ENCODE measurements at places on chromosomes 16 and 17.

- DNase-seq, result no peak
Observed at GRCh38 chr17:63040816-63041215, 74.8 kb downstream of the TANC2 start.

DNA sequence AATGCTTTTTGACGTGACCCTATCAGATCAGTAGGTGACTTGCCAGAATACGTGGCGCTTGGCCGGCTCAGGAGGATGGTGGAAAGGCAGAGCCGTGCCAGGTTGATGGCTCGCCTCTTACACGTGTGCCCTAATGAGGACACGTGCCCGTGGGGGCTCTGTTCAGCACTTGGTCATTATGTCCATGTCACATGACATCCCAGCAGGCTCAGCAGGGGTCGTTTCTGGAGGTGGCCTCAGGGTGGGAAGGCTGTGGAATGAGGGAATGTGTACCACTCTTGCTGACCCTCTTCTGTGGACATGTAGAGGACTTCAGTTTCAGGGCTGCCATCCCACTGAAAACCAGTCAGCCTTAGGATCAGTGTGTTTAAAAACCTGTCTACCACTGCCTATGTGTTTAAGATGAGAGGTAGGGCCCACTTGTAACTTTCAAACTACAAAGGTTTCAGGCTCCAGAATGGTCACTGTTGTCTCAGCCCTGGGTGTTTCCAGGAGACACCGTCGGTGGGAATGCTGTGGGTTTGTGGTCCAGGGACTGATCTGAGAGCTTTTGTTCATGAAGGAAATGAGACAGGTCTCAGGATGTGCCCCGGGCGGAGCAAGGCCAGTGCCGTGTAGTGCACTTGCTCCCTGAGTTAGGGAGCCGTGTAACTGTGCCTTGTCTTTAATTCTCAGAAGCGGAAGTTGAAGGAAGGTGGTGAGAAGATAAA, 12.1 kb downstream of the UBN1 start:
- no peak for DNase-seq

DNA sequence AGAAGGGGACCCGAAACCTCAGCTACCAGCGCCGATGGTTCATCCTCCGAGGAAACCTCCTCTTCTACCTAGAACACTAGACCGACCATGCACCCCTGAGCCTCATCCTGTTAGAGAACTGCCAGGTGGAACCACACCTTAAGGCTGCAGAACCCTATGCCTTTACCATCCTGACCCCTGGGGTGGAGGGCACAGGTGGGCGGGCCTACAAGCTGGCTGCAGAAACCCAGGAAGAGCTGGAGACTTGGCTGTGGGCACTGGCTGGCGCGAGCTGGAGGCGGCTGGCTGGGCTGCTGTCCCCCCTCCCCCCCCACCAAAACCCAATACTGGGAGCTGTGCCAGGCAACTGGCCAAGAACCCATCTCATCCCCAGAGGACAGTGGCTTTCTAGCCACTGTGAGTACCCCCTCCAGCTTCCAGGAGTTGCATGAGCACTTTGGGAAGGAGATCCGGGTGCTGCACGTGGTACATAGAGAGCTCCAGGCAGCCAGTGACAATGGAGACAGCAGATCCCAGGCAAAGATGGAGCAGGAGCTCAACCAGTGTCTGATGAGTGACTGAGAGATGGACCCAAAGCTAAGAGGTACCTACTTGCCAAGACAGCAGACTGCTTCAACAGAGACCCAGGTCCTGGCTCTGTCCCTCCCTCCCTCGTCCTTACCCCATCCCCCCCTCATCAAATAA, 1.4 kb upstream of the CD2BP2 start:
- no peak for DNase-seq

- DNase-seq, result no peak
Observed at GRCh38 chr17:57586196-57586740, 158.8 kb downstream of the CCDC182 start.

DNA sequence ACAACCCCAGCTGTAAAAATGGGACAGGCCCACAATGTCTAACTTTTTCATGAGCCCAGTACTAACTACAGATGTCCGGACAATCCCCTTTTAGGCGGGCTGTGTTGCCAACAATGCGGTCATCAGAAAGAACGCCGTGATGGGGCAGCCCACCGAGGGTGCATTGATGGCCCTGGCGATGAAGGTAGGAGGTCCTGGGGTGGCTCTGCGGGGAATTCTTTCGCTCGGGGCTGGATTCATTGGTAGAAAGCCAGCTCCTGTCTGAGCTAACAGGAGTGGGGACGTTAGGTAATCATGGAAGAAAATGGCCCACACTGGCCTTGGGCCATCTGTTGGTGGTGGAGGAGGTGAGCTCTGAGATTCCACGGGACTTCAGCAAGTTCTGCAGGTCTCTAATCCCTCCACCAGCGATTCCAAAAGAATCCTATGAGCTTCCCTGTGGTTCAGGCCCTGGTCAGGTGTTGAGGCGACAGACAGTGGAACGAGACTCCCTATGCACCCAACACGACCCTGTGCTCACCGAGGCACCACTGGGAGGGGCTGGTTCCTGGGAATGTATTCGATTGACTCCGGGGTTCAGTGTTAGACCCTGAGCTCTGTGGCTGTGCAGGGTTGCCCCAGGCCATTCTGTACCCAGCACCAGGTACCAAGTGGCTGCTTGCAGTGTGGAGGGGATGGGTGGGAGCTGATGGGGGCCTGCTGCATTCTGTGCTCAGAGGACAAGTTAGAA, 61.9 kb downstream of the MEAK7 start:
- DNase-seq, result no peak

- no peak for DNase-seq
Observed at GRCh38 chr16:65125871-65126270, 4.0 kb upstream of the CDH11 start.

- DNase-seq, result no peak
Observed at GRCh38 chr17:73650140-73650539, 5.9 kb upstream of the SDK2 start.

DNA sequence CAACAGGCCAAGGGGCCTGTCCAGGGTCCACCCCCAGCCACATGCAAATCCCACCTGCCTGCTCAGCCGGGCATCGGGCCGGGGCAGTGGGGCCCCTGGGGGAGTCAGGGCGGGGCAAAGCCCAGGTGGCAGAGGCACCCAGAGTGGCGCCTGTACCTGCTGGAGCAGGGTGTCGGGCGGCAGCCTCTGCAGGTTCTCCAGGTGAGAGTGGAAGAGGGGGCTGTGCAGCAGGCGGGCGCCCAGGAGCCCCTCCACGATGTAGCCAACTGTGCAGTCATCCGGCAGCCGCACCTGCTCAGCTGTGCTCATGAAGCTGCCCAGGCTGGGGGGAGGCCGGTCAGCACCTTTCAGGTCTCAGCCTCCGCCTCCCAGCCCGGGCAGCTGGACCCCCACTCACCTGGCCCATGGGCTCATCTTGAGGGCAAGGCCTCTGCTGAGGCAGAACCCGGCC, 2.1 kb downstream of the RFNG start:
- no peak for DNase-seq

DNA sequence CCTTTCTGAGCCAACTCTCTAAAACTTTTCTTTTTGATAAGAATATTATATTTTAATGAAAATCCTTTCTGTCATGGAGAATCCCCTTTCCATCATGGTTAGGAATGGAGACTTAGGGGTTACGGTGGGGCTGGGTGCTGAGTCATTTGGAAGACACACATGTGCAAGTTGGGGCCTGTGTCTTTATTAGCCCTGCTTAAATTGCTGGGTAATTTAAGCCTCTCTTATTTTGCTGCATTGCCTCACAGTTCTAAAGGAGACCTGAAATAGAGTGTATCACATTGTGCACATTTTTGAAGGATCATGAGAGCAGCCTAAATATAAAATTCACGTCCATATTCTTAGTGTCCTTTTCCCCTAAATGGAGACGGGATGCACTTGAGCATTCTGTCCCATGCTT, 61.8 kb upstream of the RBFOX1 start:
- DNase-seq, result no peak

DNA sequence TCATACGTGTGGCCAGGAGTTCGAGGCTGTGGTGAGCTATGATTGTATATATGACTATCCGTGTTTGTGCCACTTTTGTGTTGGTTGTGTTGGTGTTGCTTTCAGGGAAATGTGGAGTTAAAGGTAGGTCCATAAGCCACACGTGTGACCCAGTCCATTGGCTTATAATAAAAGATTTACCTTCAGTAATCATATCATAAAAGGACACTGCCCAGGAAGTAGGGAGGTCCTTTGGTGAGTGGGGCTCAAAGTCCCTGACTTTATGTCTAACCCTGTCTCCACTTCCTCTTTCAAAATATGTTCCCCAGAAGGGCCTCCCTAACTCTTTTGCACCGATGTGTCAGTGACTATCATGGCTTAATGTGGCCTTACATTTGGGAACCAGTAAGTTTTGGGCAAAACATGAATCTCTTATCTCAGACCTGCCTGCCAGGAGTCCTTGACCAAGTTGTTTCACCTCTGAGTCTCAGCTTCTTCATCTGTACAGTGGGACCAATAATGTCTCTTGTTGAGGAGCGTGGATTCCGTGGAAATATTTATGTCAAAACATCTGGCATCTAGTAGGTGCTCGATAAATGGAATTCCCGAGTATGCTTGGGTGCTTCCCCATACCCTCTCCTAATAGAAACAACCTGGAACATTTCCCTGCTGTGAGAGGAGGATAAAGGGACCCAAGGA, 4.8 kb downstream of the TNP2 start:
- DNase-seq, result no peak

DNA sequence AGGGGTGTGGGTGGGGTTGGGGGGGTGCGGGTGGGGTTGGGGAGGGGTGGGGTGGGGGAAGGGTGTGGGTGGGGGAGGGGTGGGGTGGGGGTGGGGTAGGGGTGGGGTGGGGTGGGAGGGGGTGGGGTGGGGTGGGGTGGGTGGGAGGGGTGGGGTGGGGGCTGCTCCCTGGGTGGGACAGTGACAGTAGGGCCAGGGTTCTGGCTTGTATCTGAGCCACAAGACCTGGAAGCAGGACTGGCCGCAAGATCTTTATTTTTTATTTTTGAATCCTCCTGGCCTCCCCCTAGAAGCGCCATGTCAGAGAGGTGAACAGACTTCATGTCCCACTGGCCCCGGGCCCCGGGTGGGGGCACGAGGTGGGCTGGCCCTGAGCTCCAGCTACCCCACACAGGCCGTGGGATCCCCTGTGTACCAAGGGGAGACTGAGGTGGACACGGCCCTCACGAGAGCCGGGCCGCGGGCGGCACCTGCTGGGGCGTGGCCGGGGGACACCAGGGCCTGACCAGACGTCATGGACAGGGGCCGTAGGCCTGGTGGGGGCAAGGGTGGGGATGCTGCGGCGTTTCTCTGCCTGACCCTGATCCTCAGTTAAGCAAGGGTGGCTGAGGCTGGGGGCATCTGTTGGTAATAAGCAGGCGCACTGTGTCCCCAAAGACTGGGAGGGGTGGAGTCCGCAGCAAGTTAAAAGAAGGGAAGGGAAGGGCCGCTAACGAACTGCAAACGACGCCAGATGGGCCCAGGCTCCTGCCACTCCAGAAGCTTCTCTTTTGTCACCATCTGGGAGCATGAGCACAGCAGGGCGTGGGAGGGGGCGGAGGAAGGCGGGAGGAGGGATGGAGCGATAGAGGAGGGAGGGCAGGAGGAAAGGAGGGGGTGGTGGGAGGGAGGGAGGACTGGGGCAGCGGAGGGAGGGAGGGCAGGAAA, 22.3 kb upstream of the PABPN1L start:
- DNase-seq, result no peak

DNA sequence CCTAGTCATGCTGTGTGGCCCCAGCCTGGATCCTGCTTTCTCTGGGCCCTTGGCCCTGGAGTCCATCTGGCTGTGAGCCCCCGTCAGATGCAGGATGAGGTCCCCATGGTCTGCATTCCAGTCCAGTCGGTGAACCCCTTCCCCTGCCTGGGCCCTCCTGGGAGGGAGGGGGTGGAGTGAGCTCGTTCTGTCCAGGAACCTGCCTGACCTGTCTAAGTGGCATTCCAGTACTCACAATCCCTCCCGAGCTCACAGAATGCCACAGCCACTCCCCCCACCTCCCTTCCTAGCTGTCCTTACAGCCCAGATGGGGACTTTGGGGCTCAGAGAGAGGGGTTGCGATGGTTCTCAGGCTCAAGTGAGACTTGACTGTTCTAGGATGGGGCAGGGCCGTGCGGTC, 15.5 kb downstream of the SPNS2 start:
- DNase-seq, result no peak

GRCh38 chr16:76193906-76194615, 83.1 kb upstream of the CNTNAP4 start:
- no peak for DNase-seq

DNA sequence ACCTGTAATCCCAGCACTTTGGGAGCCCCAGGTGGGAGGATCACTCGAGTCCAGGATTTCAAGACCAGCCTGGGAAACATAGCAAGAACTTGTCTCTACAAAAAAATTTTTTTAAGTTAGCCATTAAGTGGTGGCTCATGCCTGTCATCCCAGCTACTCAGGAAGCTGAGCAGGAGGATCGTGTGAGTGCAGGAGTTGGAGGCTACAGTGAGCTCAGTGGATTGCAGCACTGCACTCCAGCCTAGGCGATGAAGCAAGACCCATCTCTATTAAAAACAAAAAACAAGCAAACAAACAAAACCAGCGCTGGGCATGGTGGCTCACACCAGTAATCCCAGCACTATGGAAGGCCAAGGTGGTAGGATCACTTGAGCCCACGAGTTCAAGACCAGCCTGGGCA, 38.0 kb downstream of the HEATR3 start:
- DNase-seq, result no peak

DNA sequence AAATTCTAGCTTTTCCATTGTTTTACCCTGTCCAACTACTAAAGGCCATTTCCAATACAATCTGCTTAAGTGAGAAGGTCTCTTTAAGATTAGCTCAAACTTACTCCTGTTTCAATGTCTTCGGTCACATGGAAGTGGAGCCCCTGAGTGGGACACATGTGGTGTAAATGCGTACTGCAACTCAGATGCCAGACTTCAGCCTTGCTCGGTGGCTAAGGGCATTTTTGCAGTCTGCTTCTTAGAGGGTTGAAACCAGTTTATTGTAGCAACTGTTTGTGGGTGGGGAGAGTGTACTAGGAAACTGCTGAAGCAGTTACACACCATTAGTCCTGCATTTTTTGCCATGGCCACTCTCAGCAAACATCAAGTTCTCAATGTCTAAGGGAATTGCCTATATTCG, 140.6 kb downstream of the PARN start:
- no peak for DNase-seq

GRCh38 chr16:1182950-1183907, 30.3 kb downstream of the CACNA1H start:
- no peak for DNase-seq

GRCh38 chr17:13650096-13650675, 48.5 kb upstream of the HS3ST3A1 start:
- DNase-seq, result no peak

GRCh38 chr16:12229759-12230594, 253.4 kb downstream of the SNX29 start:
- no peak for DNase-seq

DNA sequence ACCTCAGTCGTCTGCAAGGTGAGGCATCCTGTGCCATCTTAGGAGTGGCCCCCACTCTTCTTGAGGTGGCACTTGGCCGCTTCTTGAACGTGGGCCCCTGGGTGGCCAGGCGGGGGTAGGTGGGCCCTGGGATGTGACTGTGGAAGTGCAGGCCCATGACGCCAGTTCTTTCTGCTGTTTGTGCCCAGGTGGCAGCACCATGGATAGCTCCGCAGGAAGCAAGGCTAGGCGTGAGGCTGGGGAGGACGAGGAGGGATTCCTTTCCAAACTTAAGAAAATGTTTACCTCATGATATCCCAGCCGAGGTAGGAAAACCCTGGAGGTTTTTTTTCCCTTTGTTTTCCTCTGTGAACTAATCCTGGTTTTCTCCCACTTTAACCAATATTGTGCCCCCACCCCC, 19.8 kb downstream of the NMRAL1 start:
- DNase-seq, result no peak

GRCh38 chr17:18141210-18141803, 32.8 kb downstream of the MYO15A start:
- no peak for DNase-seq

All from central memory CD8-positive, alpha-beta T cell (primary cell).